SW 1271 (cell line): ENCODE measurements at places on chromosomes 1 and 21.
A peak's percentile ranks its signal among the peaks of the same experiment; 100 is the strongest.

GRCh38 chr1:94922761-94923331 lies 4.1 kb downstream of the CNN3 start:
- DNase-seq = no peak

- no peak for DNase-seq
Measured at GRCh38 chr1:117615474-117615873, 9.6 kb downstream of the TENT5C start.

GRCh38 chr1:167899253-167899681 lies 14.7 kb downstream of the ADCY10 start:
- DNase-seq = no peak

DNA sequence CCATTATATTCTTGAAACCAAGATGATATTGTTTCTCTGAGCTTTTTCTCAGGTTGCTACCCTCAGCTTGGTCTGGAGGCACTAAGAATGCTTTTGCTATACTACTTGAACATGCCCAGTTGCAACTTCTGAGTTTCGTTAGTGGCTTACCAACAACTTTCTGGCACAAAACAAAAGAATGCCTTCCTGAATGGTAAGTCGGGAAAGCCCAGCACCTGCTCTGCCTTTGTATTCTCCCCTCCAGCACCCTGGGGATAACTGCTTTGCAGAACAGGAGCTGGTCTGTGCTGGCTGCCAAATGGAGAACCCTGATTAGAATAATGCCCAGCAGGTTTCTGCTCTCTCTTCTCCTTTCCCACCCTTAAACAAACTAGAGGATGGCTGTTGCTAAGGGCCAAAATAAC lies 149.3 kb downstream of the TGFB2 start:
- no peak for DNase-seq

DNA sequence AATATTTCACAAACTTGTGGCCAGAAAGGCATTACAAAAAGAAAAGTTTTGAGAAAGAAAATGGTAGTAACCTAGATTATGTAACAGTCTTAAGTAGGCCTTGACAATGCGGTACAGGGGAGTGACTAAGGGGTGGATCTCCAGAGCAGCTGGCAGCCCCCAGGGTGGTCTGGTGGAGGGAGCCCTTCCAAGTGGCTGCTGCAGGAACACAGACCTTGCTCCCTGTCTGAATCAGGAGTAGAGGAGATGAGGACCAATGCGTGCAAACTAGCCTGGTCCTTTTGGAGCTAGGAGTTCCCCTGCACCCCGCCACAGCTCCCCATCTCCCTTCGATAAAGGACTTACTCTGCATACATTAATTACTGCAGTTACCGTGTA lies 189.0 kb downstream of the NFIA start:
- DNase-seq = no peak

DNA sequence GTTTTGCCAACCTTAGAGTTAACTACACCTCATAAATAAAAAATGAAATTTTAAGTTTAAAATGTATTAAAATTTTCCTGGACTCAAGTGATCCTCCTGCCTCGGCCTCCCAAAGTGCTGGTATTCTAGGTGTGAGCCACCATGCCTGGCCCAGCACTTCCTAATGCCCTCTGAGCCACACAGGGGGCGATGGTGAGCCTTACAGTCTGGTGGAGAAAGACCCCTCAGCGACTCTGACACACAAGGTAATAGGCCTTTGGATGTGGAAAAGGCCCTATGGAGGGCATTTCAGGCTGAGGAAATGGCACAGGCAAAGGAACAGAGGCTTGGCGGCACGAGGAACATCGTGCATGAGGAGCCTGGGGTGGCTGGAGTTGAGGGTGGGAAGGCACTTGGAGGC lies 6.7 kb downstream of the CITED4 start:
- DNase-seq = no peak

- DNase-seq = no peak
Measured at GRCh38 chr1:167043752-167044488, 46.3 kb downstream of the GPA33 start.

DNA sequence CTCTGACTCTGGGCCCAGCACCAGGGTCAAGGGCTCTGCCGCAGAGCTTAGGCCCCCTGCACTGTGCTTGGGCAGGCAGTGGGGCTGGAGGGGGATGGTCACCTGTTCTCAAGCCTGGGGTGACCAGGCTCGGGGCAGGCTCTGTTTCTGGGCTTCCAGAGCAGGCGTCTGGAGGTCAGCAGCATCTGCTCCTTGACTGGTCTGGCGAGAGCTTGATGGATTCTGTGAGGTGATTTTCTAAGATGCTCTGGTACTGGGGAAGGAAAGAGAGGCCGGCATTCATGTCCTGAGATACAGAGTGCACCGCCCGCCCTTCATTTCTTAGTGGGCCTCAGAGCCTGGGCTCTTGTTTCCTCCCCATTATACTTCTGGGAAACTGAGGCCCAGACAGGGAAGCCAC lies 24.5 kb downstream of the RAB7B start:
- DNase-seq = no peak

DNA sequence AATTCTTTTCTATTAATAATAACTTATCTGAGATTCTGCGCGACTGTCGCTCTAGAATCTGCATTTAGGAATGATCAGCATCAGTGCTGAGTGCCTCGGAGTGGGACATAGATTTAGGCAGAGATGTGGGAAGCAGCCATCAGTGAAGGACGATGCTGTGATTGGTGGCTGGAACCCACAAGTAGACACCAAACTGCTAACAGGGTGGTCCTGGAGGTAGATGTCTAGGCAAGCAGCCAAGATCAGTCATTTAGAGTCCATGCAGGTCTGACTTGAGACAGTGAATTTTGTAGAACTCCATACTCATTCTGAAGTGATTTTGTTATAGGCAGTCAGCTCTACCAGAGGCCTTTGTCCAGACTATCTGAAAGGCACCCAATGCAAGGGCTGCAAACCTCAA lies 51.8 kb upstream of the LYST start:
- DNase-seq = no peak

DNA sequence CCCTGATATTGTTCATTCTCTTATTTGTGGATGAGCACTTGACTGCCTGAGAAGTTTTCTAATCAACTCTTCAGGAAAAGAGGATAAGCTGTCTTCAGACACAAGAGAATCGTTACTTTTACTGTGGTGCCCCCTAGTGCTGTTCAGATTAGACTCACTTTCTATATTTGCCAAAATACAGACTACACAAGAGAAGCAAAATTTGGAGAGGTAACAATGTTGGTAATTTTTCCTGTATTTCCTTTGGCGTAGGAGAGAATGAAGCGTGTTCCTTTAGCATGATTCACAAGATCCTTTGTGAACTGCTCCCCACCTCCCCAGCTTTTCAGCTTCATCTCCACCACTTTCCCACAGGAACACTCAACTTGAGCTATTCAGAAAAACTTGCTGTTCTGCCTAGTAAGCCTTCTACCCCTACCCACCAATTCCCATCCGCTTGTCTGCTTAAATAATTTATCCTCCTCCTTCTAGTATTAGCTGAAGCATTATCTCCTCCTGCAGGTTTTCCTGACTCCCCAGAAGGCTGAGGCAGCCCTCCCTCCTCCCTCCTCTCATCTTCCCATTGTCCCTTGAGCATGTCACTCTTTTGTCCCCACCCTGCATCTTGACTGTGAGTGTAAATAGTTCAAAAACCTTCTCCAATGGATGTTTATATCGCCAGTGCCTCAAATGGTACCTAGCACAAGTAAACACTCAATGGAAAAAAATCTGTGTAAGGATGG lies 4.5 kb downstream of the TNFSF4 start:
- peak; percentile 66 for DNase-seq

GRCh38 chr1:11157867-11158266 lies 31.3 kb upstream of the ANGPTL7 start:
- no peak for DNase-seq

DNA sequence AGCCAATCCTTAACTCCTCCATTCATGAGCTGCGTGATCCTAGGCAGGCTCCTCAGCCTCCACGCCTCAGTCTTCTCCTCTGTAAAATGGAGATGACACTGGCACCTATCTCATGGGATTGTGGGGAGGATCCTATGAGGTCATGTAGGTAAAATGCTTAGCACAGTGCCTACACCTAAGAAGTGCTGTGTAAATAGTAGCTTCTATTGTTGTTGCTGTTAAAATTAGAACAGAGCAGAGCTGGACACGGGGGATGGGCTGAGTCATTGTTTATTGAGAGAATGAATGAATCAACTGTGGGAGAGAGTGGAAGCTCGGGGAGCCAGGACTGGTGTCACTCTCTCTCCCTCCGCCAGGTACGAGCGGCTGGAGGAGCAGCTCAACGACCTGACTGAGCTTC lies 43.0 kb downstream of the TMCC2 start:
- DNase-seq = no peak

- no peak for DNase-seq
Measured at GRCh38 chr1:64161357-64161941, 42.0 kb upstream of the UBE2U start.

DNA sequence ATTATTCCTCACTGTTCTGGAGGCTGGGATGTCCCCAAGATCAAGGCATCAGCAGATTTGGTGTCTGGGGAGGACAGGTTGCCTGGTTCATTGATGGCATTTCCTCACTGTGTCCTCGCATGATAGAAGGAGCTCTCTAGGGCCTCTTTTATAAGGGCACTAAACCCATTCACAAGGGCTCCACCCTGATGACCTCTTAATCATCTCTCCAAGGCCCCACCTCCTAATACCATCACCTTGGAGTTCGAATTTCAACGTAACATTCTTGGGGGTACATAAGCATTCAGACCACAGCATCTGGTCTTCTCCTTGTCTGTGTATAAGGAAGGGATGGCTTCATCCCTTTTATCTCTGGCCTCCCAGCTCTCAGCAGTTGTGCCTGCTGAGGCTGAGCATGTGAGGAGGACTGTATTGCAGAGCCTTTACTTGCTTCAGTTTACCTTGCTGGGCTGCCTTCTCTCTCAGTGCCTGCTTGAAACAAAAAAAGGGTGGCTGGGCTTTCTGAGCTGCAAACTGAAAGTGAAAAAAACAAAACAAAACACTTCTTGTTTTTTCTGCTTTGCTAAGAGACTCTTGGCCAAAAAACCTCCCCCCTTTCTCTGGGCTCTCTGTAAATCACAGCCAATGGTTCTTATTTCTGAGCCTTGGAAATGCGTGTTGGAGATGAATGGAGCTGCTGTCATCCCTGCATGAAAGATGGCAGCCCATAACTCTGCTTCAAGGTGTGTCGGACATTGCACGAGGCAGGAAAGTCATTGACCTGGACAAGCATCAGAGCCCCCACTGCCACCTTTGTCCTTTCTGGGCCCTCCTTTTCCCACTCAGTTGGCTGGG lies 75.8 kb downstream of the RHOU start:
- DNase-seq = no peak

DNA sequence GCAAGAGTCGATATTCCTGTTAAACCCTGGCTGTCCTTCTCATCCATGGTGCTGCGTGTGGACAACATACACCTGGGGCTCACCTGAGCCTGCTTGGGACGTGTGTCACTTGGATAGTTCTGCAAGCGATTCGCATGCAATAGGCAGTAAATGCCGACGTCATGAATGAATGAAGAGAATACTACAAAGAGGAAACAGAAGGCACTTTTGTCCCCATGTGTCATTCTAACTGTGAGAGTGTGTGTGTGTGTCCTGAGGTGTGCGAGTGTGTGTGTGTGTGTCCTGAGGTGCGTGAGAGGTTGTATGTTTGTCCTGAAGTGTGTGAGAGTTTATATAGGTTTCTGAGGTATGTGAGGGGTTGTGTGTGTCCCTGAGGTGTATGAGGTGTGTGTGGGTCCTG lies 647 bp upstream of the TCP10L start:
- DNase-seq = no peak

DNA sequence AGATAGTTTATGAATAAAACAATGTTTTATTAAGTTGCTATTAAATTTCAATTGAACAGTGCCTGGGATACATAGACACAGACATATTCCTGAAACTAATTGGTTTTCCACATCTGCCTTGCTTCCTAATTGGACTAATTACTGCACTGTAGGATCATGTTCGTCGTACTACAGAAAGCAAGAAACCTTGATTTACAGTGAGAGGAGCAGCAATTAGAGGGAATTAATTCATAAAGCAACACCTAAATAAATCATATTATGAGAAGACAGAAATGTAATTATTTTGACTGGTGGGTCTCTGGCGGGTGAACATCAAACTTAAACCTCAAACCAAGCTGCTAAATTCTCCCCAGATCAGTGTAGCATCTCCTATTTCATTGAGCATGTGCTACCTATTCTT lies 124.6 kb upstream of the CAMK1G start:
- DNase-seq = no peak

DNA sequence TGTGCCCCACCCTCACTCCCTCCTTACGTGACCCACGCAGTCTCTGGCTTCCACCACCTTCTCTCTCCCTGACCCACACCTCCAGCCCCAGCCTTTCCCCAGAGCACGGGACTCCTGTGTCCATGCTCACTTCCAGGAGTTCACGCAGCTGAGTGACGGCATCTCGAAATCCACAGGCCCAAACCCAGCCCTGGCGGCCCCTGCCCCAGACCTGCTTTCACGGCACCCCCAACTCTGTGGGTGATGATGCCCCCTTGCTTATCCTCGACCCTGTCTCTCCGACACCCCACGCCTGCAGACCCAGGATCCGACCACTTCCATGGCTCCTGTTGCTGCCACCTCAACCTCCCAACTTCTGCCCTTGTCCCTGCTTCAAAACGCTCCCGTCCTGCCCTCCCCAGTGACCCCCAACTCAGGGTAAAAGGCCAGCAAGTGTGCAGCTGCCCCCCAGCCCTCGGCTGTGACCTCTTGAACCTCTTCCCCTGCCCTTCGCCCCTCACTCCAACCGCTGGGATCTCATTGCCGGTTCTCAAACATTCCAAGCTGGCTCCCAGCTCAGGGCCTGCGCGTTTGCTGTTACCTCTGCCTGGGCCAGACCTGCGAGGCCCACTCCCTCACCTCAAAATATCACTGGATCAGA lies 30.4 kb upstream of the LAPTM5 start:
- no peak for DNase-seq

DNA sequence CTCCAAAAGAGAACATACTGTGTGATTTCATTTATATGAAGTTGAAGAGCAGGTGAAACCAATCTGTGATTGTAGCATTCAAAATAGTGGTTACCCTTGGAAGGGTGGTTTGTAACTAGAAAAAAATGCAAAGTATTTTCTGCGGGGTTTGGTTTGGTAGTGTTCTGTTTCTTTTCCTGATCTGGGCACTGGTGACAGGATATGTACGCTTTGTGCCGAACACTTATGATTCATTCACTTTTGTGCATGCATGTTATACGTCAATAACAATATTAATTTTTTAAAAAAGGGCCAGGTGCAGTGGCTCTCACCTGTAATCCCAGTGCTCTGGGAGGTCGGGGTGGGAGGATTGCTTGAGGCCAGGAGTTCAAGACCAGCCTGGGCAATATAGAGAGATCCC lies 63.8 kb downstream of the CD34 start:
- DNase-seq = no peak

DNA sequence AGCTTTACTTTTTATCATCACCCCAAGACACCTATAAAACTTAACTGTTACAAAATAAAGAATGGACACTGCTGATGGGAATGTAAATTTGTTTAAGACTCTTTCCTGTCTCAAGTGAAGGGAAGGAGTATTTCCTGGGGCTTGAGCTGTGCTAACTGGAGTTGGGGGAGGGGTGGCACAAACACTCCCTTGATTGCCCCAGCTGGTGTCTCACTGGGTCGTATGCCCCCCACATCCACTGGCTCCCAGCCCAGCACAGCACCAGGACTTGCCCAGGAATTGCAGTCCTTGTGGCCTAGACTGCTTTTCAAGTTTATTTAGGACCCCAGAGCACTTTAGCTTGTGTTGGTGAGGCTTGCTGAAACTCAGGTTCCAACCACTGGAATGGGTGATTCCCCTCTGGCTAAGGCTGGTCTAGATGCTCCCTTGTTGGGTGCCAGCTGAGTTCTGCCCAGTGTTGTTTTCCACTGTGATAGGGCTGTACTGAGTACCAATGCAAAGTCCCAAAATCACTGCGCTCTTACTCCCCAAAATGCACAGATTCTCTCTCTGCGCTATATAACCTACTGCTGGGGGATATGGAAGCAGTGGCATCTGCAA lies 49.1 kb upstream of the DR1 start:
- DNase-seq = no peak

GRCh38 chr21:41901099-41901498 lies 22.0 kb upstream of the PRDM15 start:
- DNase-seq = no peak
